Activated T-helper 1 cell treated with anti-CD3 and anti-CD28 coated beads, Interleukin-2, amount 50 U/mL, for 16 hours (primary cell): ENCODE measurements at places on chromosomes 2 and 18.

DNA sequence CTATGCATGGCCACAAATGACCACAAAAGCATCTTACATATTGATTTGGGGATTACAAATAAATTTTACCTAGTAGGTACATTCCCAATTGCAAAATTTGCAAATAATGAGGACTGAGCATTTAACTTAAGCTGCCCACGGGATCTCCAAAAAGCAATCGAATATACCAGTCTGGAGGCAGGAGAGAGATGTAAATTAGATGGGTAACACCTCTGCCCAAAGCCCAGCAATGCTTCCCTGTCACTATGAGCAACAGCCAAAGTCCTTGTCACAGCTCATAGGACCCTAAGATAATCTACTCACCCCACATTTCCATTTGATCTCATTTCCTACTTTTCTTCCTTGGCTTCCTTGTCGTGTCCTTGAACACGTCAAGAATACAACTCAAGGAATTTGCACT lies 172.2 kb downstream of the SUCLG1 start:
- DNase-seq = no peak

GRCh38 chr2:45980161-45980865 lies 316.9 kb upstream of the EPAS1 start:
- no peak for DNase-seq

GRCh38 chr2:28649481-28650265 lies 102.0 kb upstream of the PPP1CB start:
- no peak for DNase-seq

DNA sequence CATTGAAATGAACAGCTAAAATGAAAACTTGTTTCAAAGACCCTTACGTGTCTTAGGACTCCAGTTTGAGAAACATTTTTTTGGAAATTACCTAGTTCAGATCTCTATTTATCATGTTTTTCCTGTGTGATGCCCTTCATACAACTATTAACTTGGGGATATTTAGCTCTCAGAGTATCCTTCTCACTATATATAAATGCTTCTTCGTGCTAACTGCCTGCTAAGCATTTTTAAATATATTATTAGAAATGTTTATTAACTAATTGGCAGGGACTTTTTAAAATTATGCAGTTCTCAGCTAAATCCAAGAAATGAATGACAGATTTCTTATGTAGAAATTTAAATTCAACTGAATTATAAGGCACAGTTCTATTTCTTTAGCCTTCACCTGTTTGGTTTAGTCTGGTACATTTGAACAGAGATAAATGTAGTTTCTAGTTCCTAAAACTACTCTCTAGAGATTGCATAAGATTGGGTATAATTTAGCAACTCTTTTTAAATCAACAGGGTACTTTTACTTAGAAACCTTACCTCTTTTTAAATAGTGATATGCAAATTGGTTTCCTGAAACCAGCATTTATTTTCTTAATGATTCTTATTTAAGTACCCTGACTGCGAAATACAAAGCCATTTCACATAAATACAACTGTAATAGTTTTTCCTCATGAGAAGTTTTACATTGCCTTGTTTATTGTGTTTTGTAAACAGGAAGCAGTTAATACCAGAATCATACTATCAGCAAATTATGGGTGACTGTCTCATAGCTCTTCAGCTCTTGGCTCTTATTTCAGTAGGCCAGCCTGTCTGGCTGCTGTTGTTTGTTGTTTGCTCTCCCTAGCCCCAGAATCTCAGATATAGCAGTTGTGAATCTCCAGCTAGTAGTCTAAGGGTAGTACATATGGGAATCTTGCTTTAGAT lies 140.7 kb downstream of the PTRHD1 start:
- no peak for DNase-seq

- no peak for DNase-seq
Measured at GRCh38 chr2:55826246-55826645, 97.3 kb downstream of the EFEMP1 start.

DNA sequence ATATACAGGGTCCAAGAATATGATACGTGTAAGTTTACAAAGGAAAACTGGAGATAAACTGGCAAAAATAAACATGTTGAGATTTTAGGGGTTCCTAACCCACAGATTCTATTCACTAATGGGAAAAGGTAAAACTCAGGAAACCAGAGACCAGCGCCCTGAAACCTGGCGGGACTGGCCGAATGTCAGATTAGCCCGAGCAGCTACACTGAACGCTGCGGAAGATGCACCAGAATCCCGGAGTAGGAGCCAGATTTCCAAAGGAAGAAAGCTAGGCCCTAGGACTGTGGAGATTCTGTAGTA lies 679 bp upstream of the WDR75 start:
- no peak for DNase-seq

- DNase-seq = no peak
Measured at GRCh38 chr18:48514786-48515185, 24.0 kb upstream of the CTIF start.

DNA sequence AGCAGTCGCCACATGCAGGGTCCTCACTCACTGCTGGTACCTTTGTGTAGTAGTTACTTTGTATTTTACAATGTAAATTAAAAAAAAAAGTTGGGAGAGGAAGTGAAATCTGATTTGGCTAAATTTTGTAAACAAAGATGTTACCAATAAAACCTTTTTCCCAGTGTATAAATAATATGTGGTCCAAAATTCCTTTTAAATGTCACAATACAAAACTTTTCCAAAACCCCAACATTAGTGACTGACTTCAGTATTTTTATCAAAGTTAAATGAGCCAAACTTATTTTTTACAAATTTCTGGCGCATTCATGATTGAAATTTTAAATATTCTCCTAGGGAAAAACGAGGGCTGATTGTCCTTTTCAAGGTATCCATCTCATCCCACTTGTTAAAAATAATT lies 239.9 kb downstream of the AGAP1 start:
- no peak for DNase-seq

GRCh38 chr2:9914384-9915065 lies 37.0 kb upstream of the GRHL1 start:
- DNase-seq = peak; percentile 19

DNA sequence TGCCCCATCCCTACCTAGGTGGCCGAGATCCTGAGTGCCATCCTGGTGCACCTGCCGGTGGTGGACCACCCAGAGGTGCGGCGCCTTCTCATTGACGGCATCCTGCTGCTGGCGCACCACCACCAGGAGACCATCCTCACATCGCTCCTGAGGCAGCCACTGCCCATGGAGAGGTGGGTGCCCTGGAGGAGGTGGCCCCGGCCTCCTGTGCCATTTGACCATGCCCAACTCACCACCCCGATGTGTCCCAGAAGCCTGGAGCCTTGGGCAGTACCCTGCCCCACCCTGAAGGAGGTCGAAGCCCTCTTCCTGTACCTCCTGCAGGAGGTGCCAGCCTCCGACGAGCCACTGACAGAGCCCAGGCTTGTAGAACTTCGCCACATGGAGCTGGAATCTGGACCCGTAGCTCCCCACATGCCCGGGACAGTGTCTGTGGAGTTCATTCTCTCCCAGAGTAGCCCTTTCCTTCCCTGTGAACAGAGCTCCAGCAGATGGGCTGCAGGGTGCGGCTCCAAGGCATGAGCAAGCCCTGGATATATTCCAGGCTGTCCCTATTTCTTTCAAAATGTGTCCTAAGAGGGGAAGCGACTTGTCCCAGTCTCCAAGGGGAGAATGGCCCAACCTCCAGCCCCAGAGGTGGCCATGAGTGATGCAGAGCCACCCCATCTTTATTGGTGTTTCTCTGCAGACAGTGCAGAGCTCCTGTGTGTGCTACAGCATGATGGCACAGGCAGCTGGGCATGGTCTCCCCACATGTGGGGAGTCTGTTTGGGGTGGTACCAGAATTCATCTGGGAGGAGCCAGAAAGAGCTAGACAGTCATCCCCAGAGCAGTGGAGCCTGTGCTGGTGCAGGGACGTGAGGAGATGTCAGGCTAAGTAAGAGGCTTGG lies 34.2 kb downstream of the HJURP start:
- no peak for DNase-seq

GRCh38 chr2:197161774-197162173 lies 148.8 kb downstream of the ANKRD44 start:
- DNase-seq = no peak

DNA sequence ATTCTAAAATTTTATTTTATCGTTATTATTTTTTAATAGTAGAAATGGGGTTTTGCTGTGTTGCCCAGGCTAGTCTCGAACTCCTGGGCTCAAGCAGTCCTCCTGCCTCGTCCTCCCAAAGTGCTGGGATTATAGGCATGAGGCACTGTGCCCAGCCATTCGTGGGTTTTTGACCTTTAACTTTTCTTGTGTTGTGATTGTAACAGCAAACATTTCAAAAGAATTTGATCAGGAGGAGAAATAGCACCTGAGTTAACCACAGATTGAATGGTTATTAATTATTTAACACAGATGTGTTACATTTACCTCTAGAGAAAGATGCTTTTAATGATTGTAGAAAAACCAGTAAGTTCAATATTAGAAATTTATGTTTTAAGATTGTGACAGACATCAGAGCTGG lies 132.0 kb downstream of the HAUS1 start:
- DNase-seq = no peak

DNA sequence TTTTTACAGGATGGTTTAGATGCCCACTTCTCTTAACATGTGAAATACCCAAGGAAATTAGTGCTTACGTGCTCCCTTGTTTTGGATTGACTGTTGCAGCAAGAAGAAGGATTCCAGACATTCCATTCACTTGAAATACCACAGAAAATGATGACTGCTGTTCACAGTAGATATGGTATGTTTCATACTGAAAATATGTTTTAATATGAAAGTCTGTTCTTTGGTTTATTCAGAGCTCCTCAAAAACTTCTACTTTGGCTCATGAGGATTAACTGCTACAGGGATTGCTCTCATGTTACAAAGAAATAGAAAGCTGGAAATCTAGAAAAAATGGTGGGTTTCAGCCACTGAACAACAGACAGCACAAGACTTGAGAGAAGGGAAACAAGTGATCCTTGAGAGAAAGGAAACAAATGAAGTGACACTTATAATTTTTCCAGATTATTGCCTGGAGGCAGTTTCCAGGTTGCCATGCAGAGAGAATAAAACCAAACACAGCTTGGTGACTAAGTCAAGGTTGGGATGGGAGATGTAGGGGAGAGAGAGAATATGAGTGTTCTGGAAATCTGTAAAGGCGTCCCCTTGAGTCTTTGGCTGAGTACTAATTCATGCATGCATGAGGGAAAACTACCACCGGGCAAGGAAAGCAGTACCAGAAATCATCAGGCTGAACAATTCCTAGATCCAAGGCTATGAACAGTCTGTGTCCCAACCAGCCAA lies 348.1 kb downstream of the CLIP4 start:
- no peak for DNase-seq

DNA sequence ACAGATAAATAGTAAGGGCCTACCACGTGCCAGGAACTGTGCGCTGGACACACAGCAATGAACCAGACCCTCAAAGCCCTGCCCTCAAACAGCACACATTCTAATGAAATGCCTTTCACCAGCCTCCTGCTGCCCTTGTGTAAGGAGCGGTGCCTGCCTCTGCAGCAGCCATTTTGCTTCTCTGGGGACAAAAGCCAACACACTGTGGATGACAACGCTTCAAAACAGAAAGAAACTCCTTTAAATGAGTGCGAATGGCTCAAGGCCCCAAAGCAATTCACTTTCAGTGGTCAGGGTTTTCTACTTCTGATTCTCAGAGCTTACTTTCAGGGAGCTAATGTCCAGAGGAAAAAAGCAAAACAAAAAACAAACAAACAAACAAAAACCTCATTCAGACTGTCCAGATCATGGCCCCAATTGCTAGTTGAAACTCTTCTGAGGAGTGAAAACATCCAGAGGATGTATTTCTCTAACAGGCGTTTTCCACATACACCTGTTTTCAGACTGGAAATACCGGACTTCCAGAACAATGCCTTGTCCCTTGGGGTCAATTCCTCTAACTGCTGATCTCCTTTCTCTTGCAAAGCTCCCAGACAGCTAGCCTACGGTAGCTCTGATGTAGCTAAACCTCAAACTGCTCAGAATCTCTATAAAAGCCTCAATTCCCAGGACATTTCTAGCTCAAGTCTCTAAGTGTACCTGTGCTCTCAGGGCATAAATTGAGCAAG lies 323.3 kb upstream of the ZNF521 start:
- no peak for DNase-seq

GRCh38 chr18:75205514-75206132 lies 3.3 kb downstream of the PTGR3 start:
- DNase-seq = no peak

DNA sequence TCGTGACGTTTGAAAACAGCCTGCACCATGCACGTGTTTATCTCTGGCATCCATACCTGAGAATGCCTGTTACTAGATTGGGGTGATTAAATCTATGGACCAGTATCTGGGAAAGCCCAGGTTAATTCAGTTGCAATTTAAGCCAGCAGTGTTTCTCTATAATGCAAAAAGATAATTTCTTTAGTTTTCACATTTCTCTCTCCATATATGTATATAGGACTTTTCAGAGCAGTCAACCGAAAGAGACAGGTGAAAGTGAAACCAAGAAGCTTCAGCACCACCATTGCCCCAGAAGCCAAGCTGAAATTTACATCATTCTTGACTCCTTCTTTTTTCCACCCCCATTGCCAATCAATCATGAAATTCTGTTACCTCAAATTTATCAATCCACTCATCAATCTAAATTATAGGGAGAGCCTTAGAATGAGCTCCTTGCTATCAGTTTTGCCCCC lies 2.7 kb upstream of the LRP2 start:
- no peak for DNase-seq

DNA sequence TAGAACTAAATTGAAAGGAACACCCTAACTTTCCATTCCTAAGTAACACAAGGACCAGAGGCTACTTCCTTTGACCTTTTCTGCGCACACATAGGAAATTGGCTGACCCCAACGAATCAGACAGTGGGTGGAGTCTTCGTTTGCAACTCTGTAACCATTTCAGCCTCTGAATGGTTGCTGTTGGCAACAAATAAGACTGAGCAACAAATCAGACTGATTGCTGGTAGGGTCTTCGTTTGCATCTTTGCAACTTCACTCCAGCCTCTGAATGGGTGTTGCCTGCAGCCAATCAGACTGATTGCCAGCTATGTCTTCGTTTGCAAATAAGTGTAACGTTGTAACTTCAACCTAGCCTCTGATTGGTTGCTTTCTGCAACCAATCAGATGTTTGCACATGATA lies 34.6 kb downstream of the USP40 start:
- DNase-seq = no peak

DNA sequence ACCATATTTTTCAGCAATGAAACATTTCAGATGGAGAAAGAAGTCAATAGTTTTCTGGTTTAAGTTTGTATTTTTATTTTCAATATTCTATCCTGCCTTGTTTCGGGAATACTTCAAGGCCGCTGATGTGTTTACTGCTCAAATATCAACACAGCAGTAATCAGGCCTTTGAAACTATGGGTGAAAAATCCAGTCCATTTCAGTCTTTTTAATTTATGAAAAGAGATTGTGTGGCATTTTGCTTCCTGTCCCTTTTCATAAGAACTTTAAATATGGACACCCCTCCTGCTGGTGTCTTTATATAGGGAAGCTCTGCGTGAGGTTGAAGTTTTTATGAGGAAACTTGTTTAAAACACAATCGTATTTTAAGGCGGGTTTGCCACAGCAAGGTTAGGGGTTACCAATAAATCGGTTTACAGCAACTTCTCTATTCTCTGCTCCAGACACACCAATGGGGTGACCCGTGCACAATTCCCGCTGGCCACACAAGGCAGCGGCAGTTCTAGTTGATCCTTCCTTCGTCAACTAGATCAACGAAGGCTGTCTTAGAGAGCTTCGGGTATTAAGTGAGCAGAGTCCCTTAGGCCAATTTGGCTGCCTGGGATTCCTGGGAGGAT lies 1.2 kb upstream of the TANC1 start:
- no peak for DNase-seq

- no peak for DNase-seq
Measured at GRCh38 chr2:221460136-221460535, 112.0 kb downstream of the EPHA4 start.
